H9 (cell line): ENCODE measurements at places on chromosomes 2 and 18. TPM values are rescaled to one million over a fixed set of nuclear protein-coding genes. Genes with fewer than 3 reads are reported as not detected.

Gene CFC1
- total RNA-seq, result 0.22 TPM in 1 of 2 replicates, not detected in the other

DNA sequence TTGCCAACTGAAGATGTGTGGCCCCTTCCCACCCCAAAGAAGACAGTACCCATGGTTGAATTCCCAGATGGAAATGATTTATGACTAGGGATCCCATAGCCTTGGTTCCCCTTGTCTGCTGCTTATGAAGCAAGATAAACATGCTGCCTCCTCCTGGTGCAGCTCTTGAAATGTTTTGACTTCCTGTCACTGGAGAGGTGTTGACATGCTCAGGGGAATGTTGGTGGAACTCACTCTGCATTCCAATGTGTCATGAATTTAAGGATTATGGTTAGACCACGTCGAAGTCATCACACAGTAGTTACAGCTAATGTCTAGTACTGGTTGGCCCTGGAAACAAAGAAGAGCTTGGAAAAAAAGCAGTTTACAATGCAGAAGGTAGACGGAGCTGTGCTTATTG is 69.0 kb upstream of the FAM110C start:
- no peak overlapping the region for H3K27ac ChIP-seq
- no peak for DNase-seq
- H3K4me3 ChIP-seq, result no peak overlapping the region
- H3K36me3 ChIP-seq, result no peaks in the 10 kb centered on the region

DNA sequence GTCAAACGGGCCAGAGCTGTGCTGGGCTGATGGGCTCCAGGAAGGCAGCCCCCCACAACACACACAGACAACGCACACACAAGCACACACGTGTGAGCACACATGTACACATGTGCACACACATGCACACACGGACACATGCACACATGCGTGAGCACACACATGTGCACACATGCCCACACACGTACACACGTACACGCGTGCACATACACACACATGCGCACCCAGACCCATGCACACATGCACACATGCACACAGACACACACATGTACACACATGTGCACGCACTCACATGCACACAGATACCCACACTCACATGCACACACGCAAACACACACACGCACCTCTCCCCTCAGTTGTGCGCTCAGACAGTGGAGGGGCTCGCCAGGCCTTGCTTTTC is 31.2 kb upstream of the HPCAL1 start:
- no peaks in the 10 kb centered on the region for H3K4me1 ChIP-seq
- DNase-seq, result peak; percentile 13
- no peak overlapping the region for H3K27ac ChIP-seq
- 0 out of 3 replicates have a peak overlapping the region, but pooled peaks have one; percentile 30 for H3K4me3 ChIP-seq
- H3K36me3 ChIP-seq, result no peaks in the 10 kb centered on the region

DNA sequence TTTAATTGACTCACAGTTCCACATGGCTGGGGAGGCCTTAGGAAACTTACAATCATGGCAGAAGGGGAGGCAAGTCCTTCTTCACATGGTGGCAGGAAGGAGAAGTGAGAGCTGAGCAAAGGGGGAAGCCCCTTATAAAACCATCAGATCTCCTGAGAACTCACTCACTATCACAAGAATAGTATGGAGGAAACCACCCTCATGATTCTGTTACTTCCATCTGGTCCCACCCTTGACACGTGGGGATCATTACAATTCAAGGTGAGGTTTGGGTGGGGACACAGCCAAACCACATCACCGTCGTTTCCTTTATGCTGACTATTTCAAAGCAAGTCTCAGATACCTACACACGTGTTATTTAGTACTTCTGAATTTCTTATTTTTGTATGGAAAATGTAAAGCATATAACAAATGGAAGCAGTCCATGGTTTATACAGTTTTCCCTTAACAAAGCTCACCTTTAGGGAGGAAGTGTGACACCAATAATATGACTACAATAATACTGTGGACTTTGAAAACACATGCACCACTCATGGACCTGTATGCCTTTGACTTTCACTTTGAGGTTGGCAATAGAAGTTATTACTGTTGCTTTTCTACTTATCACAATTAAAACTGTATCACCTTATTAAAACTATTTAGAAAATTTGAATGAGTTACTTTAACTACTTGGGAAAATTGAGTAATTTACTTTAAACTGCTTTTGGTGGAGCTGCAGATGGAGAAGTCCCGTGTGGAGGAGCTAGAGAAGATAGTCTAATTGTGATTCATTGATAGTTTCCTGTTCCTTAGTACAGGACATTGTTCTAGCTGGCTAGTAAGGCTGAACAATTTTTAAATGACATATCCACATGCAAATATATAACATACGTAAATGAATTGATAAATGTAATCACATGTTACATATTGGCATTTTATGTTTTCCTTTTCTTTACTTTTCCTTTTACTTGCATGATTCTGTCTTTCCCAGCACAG is 37.3 kb downstream of the MTCL1 start:
- no peaks in the 10 kb centered on the region for H3K27me3 ChIP-seq
- H3K4me1 ChIP-seq, result no peaks in the 10 kb centered on the region
- no peak overlapping the region for H3K27ac ChIP-seq
- H3K36me3 ChIP-seq, result peaks cover 51% of the 10 kb centered on the region
- no peak overlapping the region for H3K4me3 ChIP-seq

DNA sequence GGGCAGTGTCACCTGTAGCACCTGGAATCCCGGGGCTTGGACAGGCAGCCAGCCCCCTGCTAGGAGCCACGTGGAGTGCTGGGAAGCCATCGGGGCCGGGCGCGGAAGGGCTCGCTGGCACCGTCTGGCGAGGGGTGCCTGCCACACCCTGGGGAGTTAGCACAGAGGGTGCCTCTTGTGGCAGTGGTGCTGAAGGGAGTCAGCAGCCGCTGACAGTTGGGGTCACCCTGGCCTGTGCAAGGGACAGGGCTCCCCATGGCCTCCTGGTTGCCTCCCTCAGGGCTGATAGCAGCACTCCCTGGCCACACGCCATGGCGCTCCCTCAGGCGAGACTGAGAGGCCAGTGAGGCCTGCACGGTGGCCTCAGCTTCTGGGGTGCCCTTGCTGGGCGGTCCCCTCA is 13.9 kb upstream of the D2HGDH start:
- H3K27ac ChIP-seq, result no peak overlapping the region
- H3K36me3 ChIP-seq, result peaks cover 83% of the 10 kb centered on the region
- no peak for DNase-seq
- no peaks in the 10 kb centered on the region for H3K4me1 ChIP-seq
- no peak overlapping the region for H3K4me3 ChIP-seq
- no peaks in the 10 kb centered on the region for H3K27me3 ChIP-seq

DNA sequence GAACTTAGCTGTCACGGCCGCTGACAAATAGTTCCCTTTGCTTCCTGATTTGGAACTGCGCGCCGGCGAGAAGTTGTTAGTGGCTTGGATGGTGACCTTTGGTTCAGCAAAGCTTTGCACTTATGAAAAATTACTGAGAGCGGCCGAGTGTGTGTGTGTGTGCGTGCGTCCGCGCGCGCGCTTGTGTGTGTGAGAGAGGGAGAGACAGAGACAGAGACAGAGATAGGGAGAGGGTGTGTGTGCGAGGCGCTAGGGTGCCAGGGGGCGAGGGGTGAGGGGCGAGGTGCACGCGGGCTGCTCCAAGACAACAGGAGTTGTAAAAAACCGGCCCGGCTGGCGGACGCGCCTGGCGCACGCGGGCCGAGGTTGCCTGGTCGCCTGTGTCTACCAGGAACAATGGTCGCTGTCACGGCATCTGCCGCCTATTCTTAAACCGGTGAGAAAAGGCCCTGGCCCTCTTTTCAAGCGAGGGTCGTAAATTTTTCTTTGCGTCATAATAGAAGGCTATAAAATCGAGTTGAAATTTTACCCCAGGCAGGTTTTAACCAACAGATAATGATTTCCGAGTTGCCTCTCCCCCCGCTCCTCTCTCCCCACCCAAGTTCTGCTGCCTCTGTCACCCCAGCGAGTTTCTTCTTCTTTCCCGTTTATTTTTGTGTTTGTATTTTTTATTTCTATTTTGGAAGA is 535 bp downstream of the HOXD3 start:
- H3K4me3 ChIP-seq, result peak overlapping the region; percentile 8; the same call in 2 of the 3 replicates
- peak; percentile 62 for DNase-seq

DNA sequence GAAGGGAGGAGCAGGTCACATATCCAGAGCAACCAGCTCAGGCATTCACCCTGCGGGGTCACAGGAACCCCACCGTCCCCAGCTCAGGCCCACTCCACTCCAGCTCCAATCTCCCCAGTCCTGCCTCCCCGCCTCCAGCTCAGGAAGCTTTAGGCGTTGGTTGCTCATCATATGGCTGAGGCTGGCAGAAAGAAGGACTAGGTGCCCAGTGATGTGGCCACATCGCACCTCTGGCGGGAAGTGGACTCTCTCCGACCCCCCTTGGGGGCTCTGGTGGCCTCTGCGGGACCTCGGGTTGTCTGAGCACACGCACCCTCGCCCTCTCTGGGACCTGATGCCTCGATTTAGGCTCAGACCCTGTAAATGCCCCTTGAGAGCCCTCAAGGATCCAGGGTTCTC is 187.7 kb downstream of the ZFP36L2 start:
- H3K27ac ChIP-seq, result no peak overlapping the region
- DNase-seq, result no peak
- H3K27me3 ChIP-seq, result no peaks in the 10 kb centered on the region
- H3K36me3 ChIP-seq, result no peaks in the 10 kb centered on the region
- H3K4me3 ChIP-seq, result no peak overlapping the region
- no peaks in the 10 kb centered on the region; the same call in 1 of the 2 replicates for H3K4me1 ChIP-seq

Gene ADRA2B
- total RNA-seq, result 2.7 TPM in 2 replicates

DNA sequence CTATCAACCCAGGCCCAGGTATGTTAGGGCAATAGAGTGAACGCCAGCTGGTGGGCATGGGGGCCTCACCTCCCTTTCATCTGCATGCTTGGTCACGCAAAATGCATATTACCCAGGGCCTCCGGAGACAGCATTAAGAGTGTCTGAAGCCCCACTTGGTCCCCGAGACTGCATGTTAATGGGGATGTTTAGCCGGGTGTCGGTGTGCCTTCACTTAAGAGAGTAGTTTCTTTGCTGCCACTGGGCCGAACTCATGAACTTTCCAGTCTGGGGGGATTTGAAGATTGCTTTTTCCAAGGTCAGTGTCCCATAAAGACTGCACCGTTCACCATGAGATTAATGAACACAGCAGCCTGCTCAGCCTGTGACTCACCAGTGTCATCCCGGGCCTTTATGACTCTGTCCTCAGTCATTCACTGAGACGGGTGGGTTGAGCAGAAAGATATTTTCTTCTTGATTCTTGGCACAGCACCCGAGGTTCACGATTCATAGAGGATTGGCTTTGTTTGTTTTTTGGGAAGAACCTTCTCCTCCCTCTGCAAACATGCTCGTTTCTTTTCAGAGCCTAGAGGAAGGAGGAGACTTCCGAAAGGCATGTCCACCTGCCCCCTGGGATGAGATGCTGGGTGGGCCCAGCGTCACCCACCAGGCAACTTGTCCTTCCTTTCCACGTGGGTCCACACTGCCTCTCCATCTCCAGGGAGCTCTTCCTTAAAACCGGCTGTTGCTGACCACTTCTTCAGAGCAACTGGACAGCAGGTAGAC is 199.1 kb downstream of the GLI2 start:
- H3K36me3 ChIP-seq, result peaks cover 26% of the 10 kb centered on the region
- H3K4me3 ChIP-seq, result no peak overlapping the region
- DNase-seq, result no peak
- no peak overlapping the region for H3K27ac ChIP-seq
- H3K27me3 ChIP-seq, result no peaks in the 10 kb centered on the region
- H3K4me1 ChIP-seq, result no peaks in the 10 kb centered on the region; the same call in 1 of the 2 replicates

Gene MALL
- total RNA-seq, result 5.0 and 5.5 TPM in 2 replicates

DNA sequence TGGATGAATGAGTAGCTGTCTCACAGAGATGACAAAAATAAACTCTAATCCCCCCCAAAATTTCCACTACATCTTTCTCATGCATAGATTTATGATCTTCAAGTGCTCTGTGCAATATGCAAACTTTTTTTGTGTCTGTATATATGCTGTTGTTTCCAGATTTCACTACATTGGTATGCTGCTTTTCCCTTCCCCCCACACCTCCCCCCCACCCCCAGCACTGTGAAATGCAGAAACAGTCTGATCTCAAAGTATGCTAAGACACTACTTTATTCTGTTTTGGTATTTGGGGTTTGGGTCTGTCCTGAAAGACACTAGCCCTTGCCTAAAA is 524 bp upstream of the KLHL14 start:
- DNase-seq, result no peak
- peaks cover 9% of the 10 kb centered on the region; the same call in 1 of the 2 replicates for H3K4me1 ChIP-seq
- H3K27ac ChIP-seq, result no peak overlapping the region
- no peaks in the 10 kb centered on the region for H3K36me3 ChIP-seq
